ENCODE measurements at places on chromosomes 1 and 21.

DNA sequence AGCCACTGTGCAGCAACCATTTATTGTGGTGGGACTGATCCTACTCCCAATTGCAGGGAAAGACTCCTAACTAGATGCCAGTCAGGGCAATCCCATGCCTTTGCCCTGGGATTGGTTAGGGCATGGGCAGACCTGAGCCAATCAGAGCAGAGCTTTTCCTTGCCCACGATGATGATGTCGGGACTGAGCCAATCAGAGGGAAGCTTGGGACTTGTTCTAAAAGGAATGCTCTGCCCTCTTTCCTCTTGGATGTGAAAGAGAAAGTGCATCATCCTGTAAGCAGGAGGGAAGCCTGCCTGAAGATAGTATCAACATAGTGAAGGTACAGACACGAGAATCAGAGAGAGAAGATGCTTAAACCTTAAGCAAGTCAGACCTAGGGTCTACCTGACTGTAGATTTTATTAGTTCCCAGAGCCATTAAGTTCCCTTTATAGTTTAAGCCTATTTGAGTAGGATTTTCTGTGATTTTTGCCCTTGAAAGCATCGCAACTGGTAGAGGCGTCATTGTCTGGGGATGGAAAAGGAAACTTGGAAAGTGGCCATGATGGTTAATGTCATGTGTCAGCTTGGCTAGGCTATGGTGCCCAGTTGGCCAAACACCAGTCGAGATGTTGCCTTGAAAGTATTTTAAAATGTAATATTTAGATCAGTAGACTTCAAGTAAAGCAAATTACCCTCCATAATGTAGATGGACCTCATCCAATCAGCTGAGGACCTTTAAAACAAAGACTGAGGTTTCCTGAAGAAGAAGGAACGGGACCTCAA lies 19.9 kb downstream of the IRF2BP2 start:
- no peak for DNase-seq

DNA sequence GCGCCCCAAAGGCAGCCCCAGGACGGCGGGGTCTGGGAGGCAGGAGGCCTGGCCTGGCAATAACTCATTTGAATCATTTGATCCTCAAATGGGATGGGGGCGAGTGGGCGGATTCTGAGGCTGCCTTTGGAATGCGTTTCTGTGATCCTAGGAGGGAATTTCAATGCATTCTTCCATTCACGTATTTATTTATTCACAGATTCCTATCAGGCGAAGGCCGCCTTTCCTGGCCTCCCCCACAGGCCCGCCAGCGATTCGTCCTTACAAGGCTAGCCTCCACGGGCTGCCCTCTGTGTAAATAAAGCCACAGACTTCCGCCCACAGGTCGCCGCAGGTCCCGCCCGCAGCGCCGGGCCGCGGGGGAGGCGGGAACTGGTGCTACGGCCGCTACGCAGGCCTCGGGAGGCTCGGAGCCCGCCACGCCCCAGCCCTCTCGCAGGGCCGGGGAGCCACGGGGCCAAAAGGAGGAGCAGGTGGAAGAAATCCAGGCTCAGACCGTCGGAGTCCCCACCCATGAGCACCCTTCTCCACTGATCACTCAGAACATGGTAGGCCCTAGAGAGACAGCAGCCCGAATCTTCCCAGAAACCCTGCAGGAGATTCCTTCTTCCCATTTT lies 31.3 kb upstream of the JUN start:
- peak; percentile 22 for DNase-seq

- DNase-seq = no peak
Measured at GRCh38 chr21:44780137-44780502, 21.5 kb downstream of the UBE2G2 start.

DNA sequence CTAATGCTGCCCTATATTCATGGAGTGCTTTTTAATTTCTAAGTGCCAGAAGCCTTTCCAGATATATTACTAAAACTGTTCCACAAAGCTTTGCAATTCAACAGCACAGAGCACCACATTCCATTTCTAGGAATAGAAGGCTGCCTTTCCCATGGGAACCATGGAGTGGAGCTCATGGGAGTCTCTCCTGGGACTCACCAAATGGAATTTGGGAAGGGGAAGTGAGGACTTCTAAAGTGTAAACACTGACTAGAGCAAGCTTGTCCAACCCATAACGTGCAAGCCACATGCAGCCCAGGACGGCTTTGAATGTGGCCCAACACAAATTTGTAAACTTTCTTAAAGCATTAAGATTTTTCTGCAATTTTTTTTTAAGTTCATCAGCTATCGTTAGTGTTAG lies 190.4 kb upstream of the TNR start:
- no peak for DNase-seq
